NCI-H774 (cell line): ENCODE measurements at places on chromosomes 12 and 14.

- DNase-seq = no peak
Observed at GRCh38 chr12:106733660-106734059, 40.8 kb upstream of the RIC8B start.

GRCh38 chr14:30287579-30288445 is 271.1 kb upstream of the G2E3 start:
- no peak for DNase-seq

GRCh38 chr12:79673354-79673753 is 17.4 kb downstream of the PAWR start:
- no peak for DNase-seq

- DNase-seq = no peak
Observed at GRCh38 chr14:72419226-72419775, 474.6 kb downstream of the DPF3 start.

GRCh38 chr14:30108975-30109700 is 181.5 kb upstream of the PRKD1 start:
- no peak for DNase-seq

GRCh38 chr12:105466901-105467598 is 136.6 kb downstream of the C12orf75 start:
- DNase-seq = no peak

DNA sequence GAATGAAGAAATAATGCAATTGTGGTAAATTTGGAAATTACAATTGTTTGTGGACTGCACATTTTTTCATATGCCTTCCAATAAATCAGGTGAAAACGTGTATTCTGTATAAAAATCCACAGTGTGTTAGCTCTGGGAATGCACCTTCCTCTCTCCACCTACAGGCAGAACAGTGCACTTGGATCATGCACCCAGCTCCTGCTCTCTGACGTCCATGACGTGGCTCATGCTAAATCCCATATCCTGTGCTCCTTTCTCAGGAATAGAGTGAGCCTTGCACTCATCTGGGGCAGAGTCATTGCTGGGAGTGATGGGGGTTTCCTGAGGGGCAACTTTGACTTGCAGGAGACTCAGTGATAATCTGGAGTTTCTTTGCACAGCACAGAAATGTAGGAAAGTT is 1282.1 kb downstream of the TMEM121 start:
- DNase-seq = no peak

DNA sequence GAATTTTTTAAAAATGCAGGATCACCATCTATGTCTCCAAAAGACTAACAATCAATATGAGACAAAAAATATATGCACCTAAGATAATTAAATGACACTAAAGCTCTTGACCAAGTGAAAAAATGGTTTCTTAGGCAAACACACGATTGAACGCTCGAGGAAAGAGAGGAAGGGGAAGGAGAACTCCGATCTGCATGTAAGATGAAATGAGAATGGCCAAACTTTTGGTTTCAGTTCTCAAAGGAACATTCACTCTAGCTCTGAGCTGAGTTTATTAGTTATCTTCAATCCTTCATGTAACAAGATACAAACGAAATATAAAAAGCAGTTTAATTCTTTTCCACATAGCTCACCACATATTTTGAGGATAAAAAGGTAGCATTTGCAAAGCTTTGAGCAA is 2.8 kb downstream of the DYRK4 start:
- DNase-seq = no peak

GRCh38 chr14:51807356-51807755 is 53.1 kb upstream of the GNG2 start:
- no peak for DNase-seq

- DNase-seq = no peak
Observed at GRCh38 chr12:94593822-94594442, 56.4 kb downstream of the TMCC3 start.

GRCh38 chr12:106333756-106334155 is 23.8 kb upstream of the POLR3B start:
- DNase-seq = no peak

GRCh38 chr12:113647048-113647447 is 175.4 kb upstream of the LHX5 start:
- DNase-seq = peak; percentile 31

GRCh38 chr12:131133015-131133905 is 179.6 kb downstream of the ADGRD1 start:
- DNase-seq = no peak

GRCh38 chr14:87998482-87998881 is 5.5 kb upstream of the GALC start:
- DNase-seq = no peak

DNA sequence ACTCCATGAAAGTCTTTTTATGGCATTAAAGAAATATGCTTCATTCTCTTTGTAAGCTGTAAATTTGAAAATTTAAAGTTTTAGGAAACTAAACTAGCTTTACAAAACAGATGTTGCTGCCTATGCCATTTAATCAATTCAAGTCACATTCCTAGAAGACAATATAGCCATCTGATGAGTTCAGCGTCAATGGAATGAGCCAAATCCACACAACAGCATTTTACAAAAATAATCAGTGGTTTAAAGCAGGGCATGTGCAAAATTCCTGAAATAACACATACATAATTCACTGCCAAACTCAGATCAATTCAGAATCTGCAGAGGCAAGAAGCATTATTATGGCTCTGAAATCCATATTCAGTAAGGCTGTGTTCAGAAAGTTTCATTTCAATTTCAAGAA is 75.6 kb downstream of the MED13L start:
- no peak for DNase-seq

- DNase-seq = no peak
Observed at GRCh38 chr14:72544615-72545387, 349.1 kb downstream of the DPF3 start.

DNA sequence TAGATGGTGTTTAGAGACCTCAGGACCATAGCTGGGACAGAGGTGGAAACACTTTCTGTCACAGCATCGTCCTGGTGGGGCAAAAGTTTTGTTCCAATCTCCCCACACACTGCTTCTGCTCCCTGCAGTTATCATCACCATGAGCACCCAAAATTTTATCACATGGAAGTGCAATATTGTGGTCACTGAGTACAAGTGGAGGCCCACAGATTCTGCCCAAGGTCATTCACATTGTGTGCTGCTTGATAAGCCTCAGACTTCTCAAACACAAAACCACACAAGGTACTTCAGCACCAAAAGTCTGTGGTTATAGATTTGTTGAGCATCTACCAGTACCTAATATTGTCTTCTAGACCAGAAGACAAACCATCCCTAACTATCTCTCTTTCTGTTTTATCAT is 554 bp upstream of the KRT77 start:
- DNase-seq = no peak

DNA sequence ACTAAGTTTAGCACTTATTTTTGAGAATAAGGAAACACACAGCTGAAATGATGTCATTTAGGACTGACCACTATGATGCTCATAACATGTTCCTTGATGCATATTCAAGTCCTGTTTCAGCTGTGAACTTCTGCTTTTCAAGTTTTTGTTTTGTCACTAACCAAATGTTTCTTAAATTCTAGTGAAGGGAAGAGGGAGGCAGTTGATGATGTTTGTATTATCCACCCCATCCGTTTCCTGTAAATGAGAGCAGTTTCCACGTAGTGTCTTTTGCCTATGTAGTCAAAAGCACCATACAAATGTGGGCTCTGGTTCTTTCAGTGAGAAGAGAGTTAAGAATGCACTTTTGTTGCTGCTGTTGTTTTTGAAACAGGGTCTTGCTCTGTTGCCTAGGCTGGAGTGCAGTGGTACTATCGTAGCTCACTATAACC is 491.8 kb downstream of the PCNX1 start:
- no peak for DNase-seq

GRCh38 chr14:73339846-73340595 is 102.7 kb downstream of the PAPLN start:
- DNase-seq = no peak

GRCh38 chr12:19222558-19222957 is 93.0 kb downstream of the PLEKHA5 start:
- DNase-seq = no peak

- DNase-seq = peak; percentile 51
Observed at GRCh38 chr12:57069523-57069922, 9.1 kb downstream of the NEMP1 start.

DNA sequence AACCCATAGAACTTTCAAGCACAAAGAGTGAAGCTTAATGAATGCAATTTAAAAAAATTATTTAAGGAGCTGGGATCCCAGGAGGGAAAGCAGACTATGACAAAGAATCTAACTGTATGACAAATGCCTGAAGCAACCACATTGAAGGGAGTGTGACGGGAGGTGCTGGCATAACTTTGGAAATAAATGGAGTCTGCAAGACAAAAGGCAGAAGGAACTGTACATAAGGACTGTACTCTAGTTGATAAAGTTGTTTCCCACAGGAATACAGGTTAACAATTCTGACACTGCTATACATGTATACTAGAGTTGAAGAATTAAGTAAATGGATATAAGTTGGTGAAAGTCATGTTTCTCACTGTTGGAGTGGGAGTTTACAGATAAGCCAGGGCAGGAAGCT is 41.2 kb upstream of the WSCD2 start:
- no peak for DNase-seq

- no peak for DNase-seq
Observed at GRCh38 chr12:54935235-54935951, 49.2 kb downstream of the TESPA1 start.

GRCh38 chr12:104352106-104352713 is 48.7 kb downstream of the EID3 start:
- no peak for DNase-seq

DNA sequence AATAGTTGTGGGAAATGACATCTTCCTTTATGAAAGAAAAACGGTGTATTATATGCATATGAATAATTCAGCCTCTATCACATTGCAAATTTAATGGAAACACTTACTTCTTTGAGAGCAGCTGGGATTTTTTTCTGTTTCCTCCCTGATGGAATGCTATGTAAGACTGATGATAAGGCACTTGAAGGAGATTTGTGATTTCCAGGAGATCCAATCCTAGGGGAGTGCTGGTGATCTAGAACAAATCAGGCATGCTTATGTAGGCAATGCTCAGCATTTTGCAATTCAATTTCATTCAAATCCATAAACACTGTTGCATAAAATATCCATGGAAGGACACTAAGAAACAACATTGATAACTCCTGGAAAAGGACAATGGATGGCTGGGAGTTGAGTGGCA is 16.0 kb upstream of the NR2C1 start:
- no peak for DNase-seq

GRCh38 chr12:70048521-70049250 is 194.5 kb upstream of the CNOT2 start:
- no peak for DNase-seq

DNA sequence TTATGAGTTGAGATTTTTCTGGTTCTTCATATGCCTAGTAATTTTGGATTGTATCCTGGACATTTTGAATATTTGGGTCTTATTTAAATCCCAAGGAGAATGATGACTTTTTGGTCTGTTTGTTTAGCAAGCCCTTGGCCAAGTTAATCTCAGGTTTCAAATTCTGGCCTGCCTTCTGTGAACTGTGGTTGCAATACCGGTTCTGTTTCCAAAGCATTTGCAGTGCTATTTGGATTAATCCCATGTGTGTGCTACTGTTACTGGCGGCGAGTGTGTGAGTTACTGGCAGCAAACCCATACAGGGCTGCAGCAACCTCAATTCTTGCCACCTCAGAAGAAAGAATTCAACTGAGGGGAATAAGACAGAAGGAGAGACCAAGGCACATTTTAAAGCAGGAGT is 51.1 kb downstream of the TMEM260 start:
- DNase-seq = no peak

DNA sequence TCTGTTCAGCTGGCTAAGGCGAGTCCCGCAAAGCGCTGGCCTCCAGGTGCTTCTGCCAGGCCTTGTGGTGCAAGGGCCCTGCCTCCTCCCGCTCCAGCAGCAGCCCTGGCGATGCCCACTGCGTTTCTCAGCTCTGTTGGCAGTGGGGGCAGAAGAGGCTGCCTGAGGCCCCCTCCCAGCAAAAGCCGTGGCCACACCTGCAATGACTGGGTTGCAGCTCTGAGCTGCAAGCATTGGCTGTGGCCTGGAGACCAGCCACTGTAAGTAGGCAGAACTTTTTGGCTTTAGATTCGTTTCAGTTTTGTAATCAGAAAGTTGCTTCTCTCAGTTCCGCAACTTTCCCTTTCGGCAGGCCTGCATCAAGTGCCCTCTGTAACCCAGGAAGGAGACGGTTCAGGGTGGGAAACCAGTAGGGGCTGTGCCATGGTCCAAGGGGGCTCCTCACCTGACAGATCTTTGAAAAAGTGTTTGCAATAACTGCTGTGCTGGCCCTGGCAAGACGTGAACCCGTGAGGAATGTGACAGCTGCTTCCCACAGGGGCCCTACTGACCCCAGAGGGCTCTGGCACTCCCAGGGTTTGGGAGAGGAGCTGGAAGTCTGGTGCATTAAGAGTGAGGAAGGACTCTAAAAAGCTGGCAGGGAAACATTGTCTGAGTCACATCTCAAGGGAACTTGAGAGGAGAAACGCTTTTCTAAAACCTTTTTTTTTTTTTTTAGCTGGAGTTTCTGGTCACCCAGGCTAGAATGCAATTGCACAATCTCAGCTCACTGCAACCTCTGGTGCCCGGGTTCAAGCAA is 54.5 kb upstream of the MAX start:
- DNase-seq = no peak

DNA sequence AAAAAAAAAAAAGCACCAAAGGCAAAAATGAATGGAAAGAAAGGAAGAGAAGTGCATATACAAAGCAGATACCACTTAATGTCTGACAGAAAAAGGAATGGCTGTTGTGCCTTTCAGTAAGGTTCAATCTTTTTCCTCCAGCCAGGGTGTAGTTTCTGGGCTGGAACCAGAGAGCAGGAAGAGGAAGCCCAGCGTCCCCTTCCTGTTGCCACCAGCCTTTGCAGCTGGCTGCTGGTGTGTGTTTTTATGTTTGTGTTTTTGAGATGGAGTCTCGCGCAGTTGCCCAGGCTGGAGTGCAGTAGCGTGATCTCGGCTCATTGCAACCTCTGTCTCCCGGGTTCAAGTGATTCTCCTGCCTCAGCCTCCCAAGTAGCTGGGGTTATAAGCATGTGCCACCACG is 64.6 kb upstream of the LTA4H start:
- DNase-seq = no peak

GRCh38 chr14:105078294-105078693 is 13.1 kb upstream of the GPR132 start:
- DNase-seq = no peak

- DNase-seq = no peak
Observed at GRCh38 chr12:96375841-96376604, 24.2 kb downstream of the CDK17 start.

GRCh38 chr12:132766380-132767085 is 4.9 kb upstream of the ANKLE2 start:
- no peak for DNase-seq

DNA sequence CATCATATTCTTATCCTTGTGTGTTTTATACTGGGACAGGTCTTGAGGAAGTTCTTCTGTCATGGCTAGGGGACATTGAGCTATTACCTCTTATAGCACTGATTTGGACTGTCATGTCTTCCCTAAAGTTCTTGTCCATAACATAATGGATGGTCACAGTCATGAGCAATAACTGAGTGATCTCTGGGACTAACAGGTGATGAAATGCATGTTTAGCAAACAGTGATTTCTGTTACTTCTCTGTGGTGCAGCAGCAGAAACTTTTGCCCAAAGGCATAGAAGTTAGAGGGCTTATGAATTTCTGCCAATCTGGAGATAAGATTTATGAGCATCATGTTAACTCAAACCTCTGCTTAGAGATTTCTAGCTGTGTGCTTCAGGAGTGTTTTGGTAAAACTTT is 5.9 kb downstream of the ADIPOR2 start:
- DNase-seq = no peak
